ENCODE measurements at places on chromosomes 12 and 14.

- DNase-seq = no peak
These were observed 10.2 kb upstream of the MEG3 start for GRCh38 chr14:100815478-100816285.

DNA sequence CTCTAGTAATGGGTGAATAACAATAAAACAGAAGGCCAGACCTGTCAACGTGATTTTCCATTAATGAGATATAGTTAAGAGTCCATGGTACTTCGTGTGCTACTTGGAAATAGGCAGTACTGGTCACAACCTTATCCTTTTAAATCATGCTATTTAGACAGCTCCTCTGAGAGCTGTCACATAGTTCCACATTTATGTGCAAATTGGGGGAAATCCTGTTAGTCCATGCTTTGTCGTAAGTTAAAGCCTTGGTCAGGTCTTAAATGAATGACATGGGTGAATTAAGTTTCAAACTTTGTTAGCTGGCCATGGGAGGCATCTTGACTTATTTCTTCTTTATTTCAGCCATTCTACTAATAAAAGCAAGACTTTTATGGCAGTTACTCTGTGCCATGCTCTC is 11.9 kb upstream of the BHLHE41 start:
- no peak for DNase-seq

DNA sequence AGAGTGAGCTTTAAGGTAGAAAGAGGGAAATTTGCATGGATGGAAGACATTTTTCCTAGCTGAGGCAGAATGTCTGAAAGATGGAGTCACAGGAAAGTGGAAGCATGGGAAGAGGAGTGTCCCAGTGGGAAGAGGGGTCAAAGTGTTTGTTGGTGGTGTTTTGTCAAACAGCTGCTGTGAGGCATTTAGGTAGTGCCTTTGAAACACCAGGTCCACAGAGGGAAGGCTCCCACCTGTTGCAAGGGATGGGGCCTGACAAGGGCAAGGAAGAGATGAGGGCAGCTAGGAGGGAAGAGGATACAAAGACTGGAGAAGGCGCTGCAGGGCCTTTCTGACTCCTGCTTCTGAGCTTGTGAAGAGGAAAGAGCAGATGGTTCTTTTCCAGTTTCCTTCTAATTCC is 91.8 kb upstream of the CISTR start:
- no peak for DNase-seq

DNA sequence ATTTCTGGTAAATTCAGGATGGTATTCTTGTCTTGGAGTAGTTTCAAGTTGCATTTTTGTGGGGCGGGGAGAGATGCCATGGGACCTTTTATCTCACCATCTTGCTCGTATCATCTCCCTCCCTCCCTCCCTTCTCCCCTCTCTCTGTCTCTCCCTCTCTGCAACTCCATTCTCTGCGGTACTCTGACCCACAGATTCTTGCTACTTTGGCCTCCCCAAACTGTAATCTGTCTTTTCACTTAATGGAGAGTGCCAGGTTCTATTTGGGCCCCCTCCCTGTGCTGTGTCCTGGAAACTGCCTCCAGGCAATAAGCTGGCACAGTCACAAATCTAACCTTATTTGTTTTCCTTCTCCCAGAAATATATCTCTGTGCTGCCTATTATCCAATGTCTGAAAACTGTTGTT is 175.2 kb downstream of the PAWR start:
- no peak for DNase-seq

DNA sequence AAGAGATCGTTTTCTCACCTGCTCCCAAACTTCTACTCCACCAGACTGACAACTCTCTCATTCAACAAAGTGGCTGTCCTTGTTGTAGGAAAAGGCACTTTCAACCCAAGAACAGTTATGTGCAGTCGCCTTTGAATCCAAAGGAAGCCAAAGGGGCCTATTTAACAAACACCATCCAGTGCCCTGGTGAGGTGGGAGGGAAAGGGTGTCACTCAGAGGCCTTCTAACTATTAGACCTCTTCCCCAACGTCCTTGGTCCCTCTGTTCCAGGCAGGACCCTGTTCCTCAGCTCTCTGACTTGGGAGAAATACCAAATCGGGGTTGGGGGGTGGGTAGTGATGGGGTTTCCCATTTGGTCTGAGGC is 3.2 kb downstream of the SIX4 start:
- DNase-seq = no peak

DNA sequence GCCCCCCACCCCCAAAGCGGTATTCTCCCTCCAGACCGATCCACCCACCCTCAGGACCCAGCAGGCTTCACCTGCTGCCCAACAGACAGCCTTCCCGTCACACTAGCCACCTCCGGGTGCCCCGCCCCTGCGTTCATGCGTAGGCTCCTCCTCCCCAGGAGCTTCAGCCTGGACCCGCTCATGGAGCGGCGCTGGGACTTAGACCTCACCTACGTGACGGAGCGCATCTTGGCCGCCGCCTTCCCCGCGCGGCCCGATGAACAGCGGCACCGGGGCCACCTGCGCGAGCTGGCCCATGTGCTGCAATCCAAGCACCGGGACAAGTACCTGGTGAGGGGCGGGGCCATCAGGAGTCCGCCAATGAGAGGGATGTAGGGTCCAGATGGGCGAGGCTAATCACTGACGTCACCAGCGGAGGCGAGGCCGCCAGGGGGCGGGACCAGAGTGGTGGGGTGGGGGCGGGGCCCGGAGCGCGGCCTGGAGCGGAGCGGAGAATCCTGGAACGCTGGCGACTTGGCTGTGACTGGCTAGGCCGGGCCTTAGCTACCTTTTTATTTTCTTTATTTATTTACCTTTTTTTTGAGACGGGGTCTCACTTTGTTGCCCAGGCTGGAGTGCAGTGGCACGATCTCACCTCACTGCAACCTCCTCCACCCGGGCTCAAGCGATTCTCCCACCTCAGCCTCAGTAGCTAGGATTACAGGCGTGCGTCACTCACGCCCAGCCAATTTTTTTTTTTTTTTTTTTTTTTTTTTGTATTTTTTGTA is 4.4 kb downstream of the TNS2 start:
- peak; percentile 93 for DNase-seq

GRCh38 chr12:948238-948637 is 1.3 kb downstream of the RAD52 start:
- DNase-seq = no peak

DNA sequence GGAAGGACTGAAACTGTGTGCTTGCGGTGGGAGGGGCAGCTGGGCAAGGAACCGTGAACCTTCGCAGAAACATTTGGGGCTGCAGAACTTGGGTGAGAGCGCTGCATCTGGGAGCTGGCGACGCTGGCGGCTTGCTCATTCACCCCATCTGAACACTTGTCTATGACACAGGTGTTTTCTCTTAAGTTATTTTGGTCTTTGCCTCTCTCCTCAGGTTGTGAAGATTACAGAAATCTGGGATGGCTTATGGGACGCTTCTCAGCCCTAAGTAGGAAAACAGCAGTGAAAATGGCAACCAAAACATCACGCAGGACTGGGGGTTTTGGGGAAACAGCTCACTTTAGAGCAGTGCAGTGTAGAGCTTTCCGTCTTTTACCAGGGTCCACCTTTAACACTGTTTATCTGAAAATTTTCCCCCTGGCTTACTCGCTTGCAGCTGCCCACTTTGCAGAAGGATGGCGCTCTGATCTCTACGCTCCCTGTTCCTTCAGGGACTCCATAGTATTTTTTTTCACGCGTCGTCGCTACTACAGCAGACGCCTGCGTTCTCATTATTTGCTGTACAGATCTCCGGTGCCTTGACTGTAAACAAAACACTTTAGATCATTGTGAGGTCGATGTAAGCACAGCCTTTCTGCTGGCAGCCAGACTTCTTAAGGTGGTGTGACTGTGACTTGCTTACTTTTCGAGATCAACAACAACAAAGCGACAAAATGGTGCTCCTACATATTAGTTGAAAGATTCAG is 2.7 kb upstream of the CDKN1B start:
- no peak for DNase-seq

DNA sequence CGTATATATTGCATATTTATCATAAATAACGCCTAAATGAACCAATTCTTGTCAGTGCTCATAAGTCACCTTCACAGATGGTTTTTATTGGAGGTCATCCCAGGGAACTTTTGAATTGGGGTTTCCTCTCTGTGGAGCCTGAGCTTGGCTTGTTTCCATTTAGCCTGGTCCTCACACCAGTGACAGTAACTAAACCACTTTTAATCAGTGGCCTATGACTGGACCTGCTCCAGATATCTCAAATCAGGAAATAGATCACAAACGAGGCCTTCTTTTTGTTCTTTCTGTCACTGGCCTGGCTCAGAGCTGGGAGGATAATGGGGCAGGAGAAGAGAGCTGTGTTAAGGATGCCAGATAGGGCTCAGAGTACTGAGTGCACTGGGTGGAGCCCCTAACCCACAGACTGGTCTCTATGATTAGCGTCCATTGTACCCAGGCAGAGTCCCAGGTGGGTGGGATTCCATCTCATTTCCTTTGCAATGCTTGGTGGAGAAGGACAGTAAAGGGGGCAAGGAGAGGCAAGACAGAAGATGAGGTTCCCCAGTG is 92.4 kb downstream of the NUAK1 start:
- DNase-seq = no peak

DNA sequence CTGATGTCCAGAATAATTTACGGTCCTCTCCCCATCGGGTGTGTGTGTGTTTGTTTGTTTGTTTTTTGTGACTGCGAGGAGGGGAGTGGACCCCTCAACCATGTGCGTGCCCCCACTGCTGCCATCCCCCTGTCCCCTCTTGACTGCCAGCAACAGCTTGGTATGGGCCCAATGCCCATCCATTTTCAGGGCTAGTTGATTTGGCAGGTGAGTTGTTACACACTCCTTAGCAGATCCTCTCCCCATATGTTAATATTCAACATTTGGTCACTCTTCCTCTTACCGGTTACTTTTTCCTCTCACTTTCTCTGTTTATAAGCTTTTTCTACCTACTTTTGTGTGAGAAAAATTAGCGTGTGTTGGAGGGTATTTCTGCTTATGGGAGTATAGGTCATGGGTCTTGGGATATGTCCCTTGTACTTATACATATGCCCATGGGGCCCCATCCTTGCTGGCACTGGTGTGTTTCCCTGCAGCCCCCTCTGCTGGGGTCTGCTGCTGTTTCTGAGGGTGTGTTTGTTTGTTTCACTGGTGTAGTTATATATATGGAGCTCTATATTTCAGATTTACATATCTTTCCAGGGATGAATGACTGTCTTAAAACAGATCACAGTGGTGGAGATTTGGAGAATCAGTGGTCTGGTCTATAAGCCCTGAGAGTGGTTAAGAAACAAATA is 33.8 kb downstream of the ZFHX2 start:
- no peak for DNase-seq

DNA sequence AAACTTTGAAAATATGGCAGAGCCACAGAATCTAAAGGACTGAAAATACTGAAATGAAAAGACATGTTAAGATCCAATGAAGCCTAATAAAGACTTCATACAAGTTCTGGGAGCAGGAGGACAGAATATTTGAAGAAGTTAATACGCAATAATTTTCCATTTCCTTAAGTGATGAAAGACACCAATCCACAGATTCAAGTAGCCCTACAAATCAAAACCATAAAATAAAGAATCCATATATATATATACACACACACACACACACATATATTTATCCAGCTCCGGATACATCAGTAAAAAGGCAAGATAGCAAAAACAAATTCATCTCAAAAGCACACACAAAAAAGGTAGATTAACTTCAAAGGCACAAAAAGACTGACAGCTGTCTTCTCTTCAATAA is 5.7 kb downstream of the NAP1L1 start:
- no peak for DNase-seq

GRCh38 chr12:52441320-52441911 is 7.2 kb upstream of the KRT75 start:
- no peak for DNase-seq

DNA sequence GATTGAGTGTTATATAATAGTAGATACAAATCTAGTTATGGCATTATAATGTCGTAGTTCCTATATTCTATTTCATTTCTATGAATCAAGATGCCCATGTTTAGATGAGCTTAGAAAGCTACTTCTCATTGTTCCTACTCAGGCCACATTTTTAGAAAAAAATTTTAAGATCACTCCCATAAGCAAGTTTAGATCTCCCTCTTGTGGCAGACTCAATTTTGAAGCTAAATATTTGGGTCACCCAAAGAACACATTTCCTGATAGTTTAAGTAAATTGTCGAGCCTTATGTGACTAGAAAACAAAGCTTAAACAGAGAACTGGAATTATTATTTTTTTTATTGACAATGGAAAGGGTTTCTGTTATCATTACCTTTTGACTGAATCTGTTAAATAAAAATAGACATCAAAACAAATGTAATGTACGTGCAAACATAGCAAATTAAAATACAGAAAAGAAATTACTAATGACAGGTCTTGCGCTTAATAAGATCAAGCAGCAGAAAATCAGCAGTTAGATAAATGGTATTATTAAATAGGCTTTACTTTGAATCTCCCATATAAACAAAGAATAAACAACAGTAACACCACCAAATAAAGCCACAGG is 180.2 kb downstream of the ACSS3 start:
- DNase-seq = peak; percentile 49

DNA sequence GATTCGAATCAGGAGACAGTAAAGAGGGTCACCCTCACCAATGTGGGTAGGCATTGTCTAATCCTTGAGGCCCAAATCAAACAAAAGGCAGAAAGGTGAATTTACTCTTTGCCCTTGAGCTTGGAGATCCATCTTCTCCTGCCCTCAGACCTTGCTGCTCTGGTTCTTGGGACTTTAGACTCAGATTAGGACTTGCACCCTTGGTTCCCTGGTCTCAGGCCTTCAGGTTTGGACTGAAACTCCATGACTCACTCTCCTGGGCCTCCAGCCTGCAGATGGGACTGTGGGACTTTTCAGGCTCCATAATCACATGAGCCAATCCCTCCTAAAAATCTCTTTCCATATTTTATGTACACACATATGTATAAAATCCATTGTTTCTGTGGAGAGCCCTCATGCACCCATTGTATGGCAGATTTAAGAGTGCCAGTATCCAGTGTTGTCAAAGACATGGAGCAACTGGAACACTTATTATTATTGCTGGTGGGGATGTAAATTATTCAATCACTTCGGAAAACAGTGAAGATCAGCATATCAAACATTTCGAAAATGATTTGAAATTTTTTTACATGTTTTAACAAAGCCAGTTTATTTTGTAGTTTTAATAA is 48.7 kb downstream of the EID3 start:
- no peak for DNase-seq

- no peak for DNase-seq
These were observed 2.1 kb downstream of the WNK1 start for GRCh38 chr12:754473-754820.

GRCh38 chr14:99183716-99184115 is 88.3 kb downstream of the BCL11B start:
- DNase-seq = no peak

Data from NCI-H446 (cell line).